D721Med (cell line): ENCODE measurements at places on chromosomes 16 and 17.

GRCh38 chr16:21167929-21168602 is 9.6 kb downstream of the LDAF1 start:
- no peak for DNase-seq

DNA sequence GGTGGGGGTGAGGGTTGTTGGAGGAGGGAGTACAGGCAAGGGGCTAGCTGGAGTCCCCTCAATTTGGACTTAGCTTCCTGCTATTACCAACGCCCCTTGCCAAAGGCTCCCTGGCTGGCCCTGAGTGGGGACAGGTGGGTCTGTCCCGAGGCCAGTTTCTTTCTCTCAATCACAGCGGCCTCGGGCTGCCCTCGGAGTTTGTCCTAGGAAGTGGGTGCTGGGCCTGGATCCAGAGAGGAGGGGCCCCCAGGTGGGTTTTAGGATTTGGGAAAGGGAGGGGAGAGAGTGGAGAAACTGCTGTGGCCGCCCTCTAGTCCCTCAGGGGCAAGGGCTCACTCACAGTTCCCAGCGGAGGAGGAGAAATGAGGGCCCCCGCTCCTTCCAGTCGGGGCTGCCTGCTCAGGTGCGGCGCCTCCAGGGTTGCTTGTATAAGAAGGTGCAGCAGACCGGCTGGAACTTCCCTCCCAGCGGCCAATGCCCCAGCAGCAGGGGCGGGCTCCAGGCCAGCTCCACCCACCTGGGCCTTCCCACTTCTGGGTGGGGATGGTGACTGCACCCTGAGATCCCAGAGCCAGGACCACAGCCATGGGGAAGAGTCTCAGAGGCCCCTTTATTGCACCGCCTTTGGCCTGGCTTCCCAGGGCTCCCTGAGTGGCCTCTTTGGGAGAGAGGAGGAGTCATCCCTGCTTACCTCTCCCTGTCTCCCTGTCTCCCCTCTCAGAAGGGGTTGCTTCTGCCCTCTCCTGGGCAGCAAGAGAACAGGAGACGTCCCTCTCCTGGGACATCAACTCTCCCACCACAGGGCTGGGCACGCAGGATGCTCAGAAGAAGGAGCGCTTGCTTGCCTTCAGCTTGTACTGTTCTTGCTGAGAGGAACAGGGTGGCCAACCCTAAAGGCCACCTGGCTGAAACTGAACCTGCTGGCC is 112.0 kb upstream of the SMURF2 start:
- DNase-seq, result no peak

DNA sequence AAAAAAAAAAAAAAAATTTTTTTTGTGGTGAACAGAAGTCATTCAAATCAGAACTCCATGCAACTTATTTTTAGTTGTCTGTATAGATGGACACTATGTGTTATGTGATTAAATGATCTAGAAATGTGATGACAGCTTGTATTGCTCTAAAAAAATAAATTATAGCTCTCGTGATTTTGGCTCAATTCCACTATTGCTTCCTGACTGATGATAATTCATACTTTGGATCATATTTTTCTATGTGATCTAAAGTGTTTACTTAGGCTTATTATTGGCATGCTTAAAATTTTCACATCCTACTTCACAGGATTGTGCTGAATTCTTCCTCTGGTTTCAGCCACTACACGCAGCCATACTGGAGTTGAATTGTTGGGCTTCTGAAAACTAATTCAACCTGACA is 76.8 kb downstream of the RPGRIP1L start:
- DNase-seq, result no peak

- no peak for DNase-seq
Observed at GRCh38 chr16:56667581-56668571, at the start of gene MT1G. Gene MT1G (minus strand): TSS chr16:56668065. CDS start chr16:56667993, 72 bp downstream.

DNA sequence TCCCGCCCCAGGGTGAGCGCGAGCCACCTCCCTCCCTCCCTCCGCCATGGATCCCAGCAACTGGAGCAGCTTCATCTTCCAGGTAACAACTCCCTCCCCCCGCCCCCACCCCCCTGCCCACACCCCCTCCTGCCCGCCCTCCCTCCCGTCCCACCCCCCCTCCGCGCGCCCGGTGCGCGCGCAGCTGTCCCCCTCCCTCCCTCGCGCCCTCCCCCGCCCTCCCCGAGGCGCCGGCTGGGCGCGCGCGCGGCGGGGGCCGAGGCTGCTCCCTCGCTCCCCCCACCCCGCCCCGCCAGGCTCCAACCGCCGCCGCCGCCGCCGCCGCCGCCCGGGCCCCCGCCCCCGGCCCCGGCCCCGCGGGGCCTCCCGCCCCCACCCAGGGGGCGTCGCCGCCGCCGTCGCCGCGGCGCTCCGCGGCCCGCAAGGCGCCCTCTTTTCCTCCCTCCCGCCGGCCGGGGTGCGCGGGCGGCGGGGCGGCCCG is at the start of gene MAZ:
MAZ (plus strand) TSS at position 431 of the 481 bp plus-strand sequence. CDS start 173 bp downstream, outside the sequence.
- DNase-seq, result no peak

- no peak for DNase-seq
Observed at GRCh38 chr17:68961214-68961882, 6.2 kb upstream of the ABCA8 start.
